Activated CD4-positive, alpha-beta memory T cell treated with anti-CD3 and anti-CD28 coated beads, Interleukin-2, amount 10 ng/mL, durations not matched to agents 7 days and 5 days (primary cell): ENCODE measurements at places on chromosomes 11 and 22. TPM values are rescaled to one million over a fixed set of nuclear protein-coding genes. Genes with fewer than 3 reads are reported as not detected.

The OR52E4 gene
- total RNA-seq = not detected

The PKDREJ gene
- total RNA-seq = not detected

GRCh38 chr22:42324990-42325710 is 54.7 kb upstream of the TCF20 start:
- no peak for DNase-seq

DNA sequence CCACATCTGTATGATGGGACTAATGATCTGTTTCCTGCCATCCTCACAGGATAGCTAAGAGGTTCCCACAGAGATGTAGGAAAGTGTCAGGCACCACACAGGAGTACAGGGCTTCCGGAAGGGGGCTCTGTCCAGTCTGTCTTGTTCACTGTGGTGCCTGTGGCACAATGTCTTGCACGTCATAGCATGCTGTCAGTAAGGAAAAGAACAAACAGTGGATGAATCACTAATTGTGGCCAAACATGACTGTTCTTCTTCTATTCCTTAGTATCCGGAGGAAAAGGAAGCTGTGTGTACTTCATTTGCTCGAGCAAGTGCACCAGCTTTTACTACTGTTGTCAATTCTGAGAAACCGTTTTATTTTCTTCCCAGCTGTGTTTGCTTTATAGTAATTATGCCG is 73.4 kb upstream of the YWHAH start:
- DNase-seq = no peak
